ENCODE measurements at places on chromosomes 3 and 15. TPM values are rescaled to one million over a fixed set of nuclear protein-coding genes. Genes with fewer than 3 reads are reported as not detected.

SLC28A1 gene
- total RNA-seq = not detected

ADAMTS17 gene
- total RNA-seq = 0.90 TPM

LINGO1 gene
- total RNA-seq = 2.7 TPM

MAP6D1 gene
- under 0.01 TPM for total RNA-seq

GOLGA8Q gene
- total RNA-seq = not detected

TF gene
- under 0.01 TPM for total RNA-seq
